ENCODE measurements at places on chromosomes 3 and 15. TPM values are rescaled to one million over a fixed set of nuclear protein-coding genes. Genes with fewer than 3 reads are reported as not detected.

TM6SF1 gene
- polyA plus RNA-seq: 0.16 TPM

CLDN1 gene
- polyA plus RNA-seq: 0.08 TPM

REC114 gene
- not detected for polyA plus RNA-seq

VPS13C gene
- polyA plus RNA-seq: 13.2 TPM

ARPP19 gene
- 72.1 TPM for polyA plus RNA-seq

Data from CD4-positive, CD25-positive, alpha-beta regulatory T cell (primary cell).